ENCODE measurements at places on chromosomes 6 and 20. TPM values are rescaled to one million over a fixed set of nuclear protein-coding genes. Genes with fewer than 3 reads are reported as not detected.

DNA sequence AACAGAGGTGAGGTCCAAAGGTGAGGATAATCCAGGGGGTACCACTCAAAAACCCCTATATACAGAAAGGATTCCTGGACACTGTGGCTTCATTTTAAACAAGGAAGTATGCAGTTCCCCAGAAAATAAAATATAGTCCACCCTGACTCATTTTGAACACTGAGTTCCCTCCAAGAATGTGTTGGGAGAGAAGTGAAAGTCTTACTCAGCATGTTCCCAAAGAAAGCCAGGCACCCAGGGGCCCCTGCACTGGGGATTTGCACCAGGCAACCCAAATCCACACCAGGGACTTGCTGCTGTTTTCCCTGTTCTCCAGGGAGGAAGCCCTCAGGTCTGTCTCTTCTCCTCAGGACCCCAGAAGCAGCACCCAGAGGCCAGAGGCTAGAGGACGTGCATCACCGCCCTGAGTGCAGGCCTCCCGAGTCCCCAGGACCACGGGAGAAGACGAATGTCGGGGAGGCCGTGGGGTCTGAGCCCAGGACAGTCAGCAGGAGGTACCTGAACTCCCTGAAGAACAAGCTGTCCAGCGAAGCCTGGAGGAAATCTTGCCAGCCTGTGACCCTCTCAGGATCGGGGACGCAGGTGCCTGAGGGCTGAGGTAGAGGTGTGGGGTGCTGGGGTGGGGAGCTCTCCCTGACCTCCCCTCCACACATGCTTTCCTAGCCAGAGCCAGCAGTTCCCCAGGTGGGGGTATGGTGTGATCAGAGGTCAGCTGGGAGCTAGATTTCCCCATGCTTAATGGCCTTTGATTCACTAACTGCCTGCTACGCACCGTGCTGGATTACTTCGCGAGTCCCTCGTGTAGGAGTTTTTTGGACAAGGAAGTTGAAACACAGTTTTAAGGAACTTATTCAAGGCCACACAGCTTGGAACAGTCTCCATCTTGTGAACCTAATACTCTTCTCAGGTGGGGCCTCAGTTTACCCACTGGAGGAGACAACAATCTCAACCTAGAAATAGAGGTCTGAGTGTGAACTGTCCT is 3.3 kb downstream of the FGD2 start:
- DNase-seq = no peak

DNA sequence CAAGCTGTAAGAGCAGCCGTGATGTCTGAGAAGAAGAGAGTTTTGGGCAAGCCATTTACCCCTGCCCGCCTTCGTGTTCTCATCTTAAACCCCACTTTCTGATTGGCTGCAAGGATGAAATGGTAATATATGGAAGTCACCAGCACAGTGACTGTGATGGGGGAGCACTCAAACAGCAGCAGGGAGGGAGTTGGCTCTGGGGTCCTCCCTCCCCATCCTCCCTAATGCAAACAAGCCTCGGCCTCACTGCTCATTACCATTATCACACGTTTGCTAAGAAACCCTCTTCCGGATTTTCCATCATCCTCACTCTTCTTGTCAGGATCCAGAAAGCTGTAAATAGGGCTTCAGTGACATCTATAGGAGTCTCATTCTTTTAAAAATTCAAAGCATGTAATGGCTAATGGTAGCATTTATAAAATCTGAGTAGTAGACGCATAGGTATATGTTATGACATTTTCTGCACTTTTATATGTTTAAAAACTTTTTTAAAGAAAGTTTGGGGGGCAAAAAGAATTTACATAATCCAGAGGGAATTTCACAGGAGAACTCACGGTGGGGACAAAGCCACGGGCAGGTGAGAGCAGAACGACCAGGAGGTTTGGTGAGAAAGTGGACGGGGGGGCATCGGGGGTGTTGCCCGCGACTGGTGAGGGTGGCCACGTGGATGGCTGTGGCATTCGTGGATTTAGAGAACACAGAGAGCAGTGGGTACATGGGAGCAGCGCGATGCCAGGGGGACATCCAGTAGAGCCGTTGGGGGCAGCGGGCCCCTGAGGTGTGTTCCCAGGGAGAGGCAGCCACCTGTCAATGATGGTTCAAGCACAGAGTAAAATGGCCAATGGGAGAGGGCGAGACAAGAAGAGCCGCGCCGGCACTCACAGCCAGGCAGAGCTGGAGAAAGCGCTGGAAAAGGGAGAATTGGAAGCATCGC is 29.6 kb downstream of the SUMO4 start:
- DNase-seq = no peak

DNA sequence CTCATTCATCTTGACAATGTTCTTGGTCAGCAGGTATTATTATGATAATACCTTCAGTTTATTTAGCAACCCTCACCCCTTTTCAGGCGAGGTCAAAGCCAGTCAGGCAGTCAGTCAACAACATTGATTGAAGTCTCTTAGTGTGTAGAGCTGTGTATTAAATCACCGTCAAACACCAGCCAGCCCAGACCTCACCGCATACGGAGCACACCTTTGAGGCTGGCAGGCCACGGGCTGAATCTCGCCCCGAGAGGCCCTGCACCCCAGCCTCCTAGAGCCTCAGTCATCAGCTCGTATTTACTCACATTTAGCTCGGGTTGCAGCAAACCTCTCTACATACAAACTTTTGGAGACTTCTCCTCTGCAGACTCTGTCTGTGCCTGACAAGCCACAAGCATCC is 36.0 kb upstream of the FOXA2 start:
- DNase-seq = no peak

DNA sequence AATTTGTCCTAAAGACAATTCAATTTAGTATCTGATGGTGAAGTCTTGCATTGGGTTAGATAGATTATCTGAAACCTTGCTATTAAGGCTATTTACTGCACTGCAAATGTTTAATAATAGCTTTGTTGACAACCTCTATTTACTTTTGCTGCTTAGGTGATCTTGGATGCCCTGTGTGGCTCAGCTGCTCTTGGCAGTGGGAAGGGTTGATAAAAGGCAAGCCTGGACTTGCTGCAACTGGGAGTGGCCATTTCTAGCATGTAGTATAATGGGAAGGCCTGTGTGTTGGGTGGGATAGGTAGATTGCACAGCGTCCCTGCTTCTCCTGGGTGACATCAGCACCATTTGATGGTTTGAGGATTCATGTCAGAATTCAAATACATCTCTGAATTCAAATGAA is 49.1 kb downstream of the ARMC2 start:
- no peak for DNase-seq

Gene KIF25
- 0.51 TPM for total RNA-seq

- no peak for DNase-seq
These were observed 15.6 kb downstream of the STX16 start for GRCh38 chr20:58666702-58667101.

Gene GTPBP2
- total RNA-seq = 51.4 TPM

GRCh38 chr20:59786801-59787537 is 146.5 kb downstream of the SYCP2 start:
- DNase-seq = no peak

Gene CCN5
- total RNA-seq = 4.2 TPM

GRCh38 chr6:166728884-166729530 is 102.0 kb upstream of the RPS6KA2 start:
- no peak for DNase-seq

DNA sequence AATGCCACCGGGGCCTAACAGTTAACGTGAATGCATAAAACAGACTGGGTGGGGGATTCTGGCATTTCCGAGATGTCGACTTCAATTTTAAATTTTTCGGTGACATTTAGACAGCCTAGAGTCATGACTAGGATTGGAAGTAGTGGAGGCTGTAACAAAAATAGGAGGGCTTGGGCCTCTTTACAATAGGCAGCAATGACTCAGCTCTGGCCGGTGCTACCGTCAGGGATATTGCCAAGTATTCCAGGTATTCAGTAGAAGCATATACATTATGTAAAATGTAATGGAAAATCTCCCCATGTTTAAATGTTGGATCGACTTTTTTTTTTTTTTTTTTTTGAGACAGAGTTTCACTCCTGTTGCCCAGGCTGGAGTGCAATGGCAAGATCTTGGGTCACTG is 136.2 kb upstream of the STMND1 start:
- DNase-seq = no peak

GRCh38 chr20:55714736-55715135 is 290.6 kb downstream of the CBLN4 start:
- DNase-seq = no peak

Gene NEURL2
- total RNA-seq = 1.8 TPM

- DNase-seq = no peak
These were observed 15.2 kb downstream of the VNN1 start for GRCh38 chr6:132698608-132699007.

DNA sequence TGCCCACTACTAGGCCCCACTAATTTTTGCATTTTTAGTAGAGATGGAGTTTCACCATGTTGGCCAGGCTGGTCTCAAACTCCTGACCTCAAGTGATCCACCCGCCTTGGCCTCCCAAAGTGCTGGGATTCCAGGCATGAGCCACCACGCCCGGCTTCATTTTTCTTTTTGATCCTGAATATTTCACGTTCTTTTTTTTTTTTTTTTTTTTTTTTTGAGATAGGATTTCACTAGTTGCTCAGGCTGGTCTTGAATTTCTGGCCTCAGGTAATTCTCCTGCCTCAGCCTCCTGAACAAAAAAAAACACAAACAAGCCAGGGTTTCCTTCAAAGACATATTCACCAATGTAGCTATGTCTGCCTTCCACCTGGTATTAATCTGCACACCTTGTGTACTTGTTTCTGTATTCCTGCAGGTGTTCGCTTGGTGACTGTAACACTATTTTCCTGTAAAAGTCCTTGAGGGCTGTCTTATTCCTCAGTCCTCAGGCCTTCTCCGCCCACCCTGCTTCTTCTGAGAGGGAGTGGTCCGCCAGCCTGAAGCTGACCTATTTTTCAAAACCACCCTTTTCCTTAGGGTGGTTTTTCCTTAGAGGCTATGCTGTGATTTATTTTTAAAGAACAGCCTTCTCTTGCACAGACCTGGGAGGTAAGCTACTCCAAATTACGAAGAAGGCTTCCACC is 36.1 kb upstream of the PNRC1 start:
- no peak for DNase-seq

DNA sequence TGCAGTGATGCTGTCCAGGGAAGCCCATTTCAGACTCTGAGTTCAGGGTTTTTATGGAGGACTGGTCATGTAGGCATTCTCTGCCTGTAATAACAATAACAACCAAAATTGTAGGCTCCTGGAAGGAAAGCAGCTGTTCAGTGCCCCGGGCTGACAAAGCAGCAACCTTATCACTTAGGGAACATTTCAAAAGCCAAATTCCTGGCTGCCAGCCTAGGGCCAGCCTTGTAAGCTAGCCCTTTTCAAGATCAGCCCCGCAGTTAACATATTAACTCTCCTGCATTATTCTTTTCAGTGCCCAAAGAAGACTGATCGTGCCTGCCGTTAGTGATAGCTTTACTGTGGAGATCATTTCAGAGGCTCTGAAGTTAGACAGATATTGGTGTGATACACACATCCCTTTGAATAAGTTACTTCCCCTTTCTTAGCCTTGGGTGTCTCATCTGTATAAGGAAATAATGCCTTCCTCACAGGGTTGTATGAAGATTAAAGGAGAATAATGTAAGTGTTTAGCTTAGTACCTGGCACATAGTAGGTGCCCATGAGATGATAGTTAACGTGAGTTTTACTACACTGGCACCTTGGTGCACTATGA is 44.1 kb downstream of the CTNNBL1 start:
- no peak for DNase-seq

- no peak for DNase-seq
These were observed 23.5 kb downstream of the OGFRL1 start for GRCh38 chr6:71312089-71312488.

Measured in H4 (cell line).